ENCODE measurements at places on chromosomes 7 and 10. TPM values are rescaled to one million over a fixed set of nuclear protein-coding genes. Genes with fewer than 3 reads are reported as not detected.

DNA sequence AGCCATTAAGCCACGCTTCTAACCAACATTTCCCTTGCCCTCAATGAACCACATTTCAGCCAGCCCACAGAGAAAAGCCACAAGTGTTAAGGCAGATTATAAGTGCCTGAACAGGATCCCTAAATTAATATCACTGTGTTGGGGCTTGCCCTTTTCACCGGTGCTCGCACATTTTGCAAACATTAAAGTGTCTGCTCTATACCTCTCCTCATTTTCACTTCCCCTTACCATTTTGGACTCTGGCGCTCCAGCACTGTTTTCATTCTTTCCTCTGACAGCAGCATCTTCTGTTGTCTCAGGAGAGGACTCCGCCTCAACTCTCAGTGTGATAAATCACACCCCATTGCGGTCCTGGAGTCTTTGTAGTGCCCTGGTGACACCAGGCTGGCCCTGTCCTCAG lies 274.2 kb downstream of the BAMBI start:
- DNase-seq, result no peak

DNA sequence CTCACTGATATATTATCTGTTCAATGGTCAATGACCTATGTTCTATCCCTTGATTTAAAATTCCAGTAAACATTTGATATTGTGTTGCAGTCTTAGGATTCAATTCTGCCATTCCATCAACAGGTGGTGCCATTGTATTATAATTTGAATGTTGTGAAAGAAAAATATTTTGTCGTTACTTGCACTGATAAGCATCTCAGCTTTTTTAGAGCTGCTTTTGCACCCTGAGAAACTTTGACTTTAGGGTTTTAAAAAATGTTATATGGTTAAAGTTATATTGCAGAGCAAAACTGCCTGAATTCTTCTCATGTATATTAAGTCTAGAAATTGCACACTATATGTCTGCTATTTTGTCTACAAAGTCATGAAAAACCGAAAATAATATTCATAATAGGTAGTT lies 18.8 kb upstream of the MINDY3 start:
- DNase-seq, result peak; percentile 45

- DNase-seq, result no peak
Observed at GRCh38 chr10:122493761-122494160, 32.4 kb downstream of the HTRA1 start.

DNA sequence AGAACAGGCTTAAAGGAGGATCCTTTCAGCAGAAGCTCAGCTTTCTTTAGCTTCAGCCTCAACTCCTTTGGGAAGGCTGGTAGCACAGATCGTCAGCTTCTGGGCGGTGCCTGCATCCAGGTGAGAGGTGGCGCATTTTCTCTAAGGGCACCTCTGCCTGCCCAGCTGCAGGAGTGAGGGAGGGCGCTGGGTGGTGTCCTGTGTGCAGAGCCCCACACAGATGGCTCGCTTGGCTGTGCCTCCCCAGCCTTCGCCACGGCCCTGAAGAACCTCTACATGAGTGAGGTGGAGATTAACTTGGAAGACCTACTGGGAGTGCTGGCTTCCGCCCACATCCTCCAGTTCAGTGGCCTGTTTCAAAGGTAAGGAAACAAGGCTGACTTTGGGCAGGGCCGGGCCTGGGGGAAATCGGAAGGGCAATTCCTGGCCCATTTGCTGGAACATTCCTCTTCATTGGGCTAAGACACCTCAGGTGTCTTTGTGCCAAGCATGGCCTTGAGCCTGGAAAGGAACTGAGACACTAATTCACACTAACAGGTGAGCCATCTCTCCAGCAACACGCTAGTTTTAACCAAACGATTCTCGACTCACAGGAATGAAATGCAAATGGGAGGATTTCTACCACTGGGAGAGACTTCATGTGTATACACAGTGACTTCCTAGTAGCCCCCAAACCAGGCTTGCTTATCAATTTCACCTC lies 19.9 kb downstream of the BTBD16 start:
- DNase-seq, result peak; percentile 91

DNA sequence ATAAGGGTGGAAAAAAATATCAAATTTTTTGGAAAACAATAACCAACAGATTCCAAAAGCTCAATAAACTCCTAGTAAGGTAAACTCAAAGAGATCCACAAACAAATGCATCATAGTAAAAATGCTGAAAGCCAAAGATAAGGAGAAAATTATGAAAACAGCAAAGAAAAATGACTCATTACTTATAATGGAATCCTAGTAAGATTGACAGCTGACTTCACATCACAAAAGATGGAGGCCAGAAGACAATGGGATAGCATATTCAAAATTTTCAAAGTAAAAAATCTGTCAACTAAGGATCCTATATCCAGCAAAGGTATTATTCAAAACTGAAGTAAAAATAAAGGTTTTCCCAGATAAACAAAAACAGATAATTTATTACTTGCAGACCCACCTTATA lies 183.4 kb upstream of the VIPR2 start:
- DNase-seq, result no peak

- DNase-seq, result no peak
Observed at GRCh38 chr10:133062085-133062484, 25.6 kb upstream of the ADGRA1 start.

DNA sequence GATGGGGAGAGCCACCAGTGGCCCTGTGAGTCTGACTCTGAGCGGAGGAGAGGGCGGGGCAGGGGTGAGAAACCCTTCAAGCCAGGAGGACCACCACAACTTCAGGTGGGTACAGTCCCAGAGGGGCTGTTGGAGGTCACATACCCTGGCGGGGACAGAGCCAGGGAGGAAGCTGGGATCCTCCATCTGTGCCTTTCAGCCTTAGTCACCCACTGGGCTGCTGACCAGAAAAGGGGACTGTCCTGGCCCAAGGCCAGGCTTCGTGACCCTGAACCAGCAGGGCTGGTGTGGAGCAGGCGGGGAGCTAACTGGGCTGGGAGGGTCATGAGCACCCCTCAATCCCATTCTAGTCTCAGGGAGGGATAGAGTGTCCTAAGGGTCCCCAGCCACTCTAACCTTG lies 1.5 kb upstream of the CALHM3 start:
- DNase-seq, result no peak

- no peak for DNase-seq
Observed at GRCh38 chr7:139523199-139523941, at the start of gene CLEC2L. Gene CLEC2L, plus strand, starts transcription at chr7:139523685. Its CDS starts 243 bp downstream, at chr7:139523928.

- DNase-seq, result no peak
Observed at GRCh38 chr10:123450956-123451605, 215.1 kb upstream of the GPR26 start.

GRCh38 chr10:120609006-120609405 lies 152.0 kb downstream of the PLPP4 start:
- no peak for DNase-seq

DNA sequence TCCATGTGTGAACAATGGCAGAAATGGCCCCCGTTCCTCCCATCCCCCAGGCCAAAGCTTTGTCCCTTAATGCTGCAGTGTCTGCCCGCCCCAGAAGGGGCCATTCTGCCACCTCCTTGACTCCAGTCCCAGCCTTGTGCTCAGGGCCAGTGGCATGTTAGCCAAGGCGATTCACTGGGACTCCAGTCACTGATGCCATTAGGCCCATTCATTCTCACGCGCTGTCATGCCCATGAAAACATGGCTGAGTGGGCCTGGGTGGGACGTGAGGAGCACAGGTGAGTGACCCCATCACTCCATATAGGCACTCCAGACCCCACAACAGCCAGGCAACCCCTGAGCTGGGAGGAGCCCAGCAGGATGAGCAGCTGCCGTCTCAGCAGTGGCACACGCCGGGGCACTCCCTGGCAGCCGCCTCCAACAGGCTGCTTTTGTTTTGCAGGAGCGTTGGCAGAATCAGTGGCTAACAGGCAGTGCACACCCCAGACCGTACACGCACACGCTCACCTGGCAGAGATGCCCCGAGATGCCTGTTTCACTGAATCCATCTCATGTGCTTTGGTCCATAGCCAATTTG lies 79.5 kb downstream of the TCERG1L start:
- DNase-seq, result no peak

DNA sequence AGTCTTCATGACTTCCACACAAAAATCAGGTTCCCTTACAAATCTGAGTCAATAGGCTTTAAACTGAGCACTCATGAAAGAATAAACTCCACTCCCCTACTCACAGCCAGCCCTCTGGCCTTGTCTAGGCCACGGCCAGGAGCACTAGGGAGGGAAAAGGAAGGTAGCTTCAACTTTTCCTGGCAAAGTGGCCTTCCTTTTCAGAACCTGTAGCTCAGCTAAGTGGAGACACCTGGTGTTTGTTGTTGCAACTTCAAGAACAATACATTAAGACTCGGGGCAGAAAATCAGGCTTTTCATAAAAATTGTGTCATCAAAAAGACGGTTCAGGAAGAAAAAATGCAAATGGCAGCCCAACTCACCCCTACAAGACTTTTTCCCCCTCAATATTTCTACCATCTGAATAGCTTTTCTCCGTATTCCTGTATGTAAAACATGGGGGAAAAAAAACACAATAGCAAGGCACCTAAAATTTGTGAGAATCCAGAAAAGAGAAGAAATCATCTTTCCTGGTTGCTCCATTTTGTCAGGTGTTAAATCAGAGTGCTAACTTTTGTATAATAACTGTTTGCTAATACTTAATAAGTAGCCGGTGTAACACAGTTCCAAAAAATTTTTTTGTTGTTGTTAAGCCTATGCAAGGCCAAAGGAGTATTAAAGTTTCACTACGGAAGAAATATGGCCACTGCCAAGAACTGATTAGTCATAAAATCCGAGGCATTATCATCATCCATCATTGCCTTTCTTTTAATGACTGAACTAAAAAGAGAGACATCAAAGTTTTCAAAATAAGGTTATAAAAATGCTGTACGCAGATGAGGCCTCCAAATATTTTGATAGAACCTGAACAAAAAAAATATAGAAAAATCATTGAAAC lies 66.2 kb upstream of the ARID5B start:
- peak; percentile 66 for DNase-seq

GRCh38 chr10:7928536-7928935 lies 110.2 kb downstream of the TAF3 start:
- no peak for DNase-seq

DNA sequence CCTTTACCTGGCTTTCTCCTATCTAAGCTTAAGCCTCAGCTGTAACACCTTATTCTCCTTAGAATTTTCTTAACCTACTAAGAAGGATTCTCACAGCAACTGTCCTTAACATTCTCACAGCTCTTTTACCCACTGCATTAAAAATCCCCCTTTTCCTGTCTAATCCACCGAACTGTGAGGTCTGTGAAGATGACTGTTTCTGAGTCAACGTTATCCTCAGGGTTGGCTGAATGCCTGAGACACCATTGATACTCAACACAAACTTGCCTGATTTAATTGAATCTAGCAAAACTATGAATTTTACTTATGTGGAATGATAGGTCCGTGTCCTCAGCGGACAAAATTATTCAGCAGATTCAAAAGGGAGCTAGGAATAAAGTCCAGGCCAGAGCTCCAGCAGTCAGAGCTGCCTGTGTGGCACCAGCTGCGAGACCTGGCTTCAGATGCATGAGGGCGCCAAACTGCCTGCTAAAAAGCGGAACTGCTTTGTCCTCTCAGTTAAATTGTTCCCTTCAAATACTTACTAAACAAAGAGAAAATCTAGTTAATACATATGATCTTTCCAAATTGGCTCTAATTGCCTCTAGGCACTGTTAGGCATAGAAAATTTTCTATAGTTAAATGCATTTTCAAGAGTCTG lies 33.4 kb upstream of the VWDE start:
- no peak for DNase-seq

- DNase-seq, result no peak
Observed at GRCh38 chr10:128150561-128150960, 24.3 kb upstream of the MKI67 start.

GRCh38 chr10:95401704-95402469 lies 111.1 kb upstream of the PDLIM1 start:
- DNase-seq, result no peak

GRCh38 chr7:30924624-30925023 lies 13.0 kb downstream of the AQP1 start:
- no peak for DNase-seq

DNA sequence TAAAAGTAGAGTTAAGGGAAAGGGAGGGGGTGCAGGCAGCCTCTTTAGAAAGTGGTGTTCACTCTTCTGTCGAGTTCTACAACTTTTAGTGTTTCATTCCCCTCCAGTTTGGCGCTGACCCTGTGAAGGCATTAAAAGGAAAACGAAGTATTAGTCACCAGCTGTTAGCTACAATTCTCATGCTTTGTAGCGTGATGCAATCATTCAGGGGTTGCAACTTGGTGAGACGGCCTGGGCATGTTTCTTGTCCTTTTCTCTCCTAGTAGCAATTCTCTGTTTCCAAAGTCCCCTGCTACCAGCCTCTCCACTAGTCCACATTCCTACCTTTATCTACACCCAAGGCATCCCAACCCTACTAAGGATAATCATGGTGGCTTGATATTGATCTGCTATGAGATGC lies 33.7 kb upstream of the DGKI start:
- no peak for DNase-seq

DNA sequence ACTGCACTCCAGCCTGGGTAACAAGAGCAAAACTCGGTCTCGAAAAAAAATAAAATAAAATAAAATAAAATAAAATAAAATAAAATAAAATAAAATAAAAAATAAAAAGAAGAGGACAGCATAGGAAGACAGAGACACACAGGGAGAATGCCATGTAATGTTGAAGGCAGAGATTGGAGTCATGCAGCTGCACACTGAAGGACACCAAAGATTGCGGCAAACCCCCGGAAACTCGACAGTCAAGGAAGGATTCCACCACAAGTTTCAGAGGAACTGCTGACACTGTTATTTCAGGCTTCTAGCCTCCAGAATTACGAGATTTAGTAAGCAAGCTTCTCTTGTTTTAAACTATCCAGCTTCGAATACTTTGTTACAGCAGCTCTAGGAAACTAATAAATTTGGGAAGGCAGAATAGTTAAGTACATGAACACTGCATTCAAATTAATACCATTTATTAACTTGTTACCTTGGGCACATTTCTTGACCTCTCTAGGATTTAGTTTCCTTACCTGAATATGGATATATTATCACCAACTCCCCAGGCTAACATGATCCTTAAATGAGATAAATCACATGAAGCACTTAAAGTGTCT lies 9.5 kb downstream of the CPED1 start:
- no peak for DNase-seq

DNA sequence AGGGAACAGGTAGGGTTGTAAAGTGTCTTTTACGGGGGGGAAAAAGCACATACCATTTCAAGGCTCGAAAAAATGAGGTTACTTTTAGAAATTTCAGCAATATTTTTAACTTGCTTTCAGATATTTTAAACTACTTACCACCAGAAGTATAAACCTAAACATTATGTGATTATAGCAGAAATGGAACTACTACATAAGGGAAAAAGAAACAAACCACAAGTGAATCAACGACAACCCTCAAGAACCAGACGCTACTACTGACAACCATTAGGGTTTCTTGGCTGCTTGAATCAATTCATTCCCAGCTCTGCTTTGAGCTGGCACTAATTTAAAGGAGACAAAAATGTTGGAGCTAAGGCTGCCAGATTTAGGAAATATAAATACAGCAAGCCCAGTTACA lies 80.1 kb downstream of the ZFAND4 start:
- DNase-seq, result no peak

The ENKUR gene
- not detected for total RNA-seq

The CYP3A7 gene
- not detected for total RNA-seq

The SOSTDC1 gene
- total RNA-seq, result 21.1 TPM

The MYL10 gene
- total RNA-seq, result not detected

The TET1 gene
- total RNA-seq, result under 0.01 TPM

The DRGX gene
- total RNA-seq, result not detected

The BLVRA gene
- total RNA-seq, result 0.73 TPM
